Activated T-helper 1 cell treated with Interleukin-2 at 50 U/mL for 16 hours (primary cell): ENCODE measurements at places on chromosomes 7 and 10.

DNA sequence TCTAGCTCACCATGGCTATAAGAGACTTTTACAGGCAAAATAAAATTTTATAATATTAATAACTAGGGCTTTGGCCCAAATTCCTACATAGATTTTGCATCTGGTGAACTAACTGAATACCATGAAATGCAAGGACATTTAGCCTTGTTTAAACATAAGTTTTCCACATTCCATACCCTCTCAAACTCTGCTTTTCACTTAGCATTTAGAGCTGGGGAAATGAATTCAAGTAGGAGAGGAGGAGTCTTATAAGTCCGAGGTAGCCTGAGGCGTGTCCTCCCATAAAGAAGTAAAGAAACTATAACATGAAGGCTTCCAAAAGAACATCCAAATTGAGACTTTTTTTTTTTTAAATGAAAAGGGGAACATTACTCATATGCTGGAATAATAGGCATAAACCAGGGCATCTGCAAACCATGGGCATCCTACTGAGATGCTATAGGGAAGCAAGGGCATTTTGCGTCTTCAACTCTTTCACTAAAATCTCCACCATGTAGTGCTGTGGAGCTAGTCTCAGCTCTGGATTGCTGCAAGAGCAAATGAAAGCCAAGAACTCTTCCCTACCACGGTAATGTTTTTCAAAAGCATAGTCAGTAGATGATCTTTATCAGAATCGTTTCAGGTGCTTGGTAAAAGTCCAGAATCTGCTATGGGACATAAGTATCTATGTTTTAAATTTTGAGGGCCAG, 79.1 kb downstream of the PALS2 start:
- no peak for DNase-seq

DNA sequence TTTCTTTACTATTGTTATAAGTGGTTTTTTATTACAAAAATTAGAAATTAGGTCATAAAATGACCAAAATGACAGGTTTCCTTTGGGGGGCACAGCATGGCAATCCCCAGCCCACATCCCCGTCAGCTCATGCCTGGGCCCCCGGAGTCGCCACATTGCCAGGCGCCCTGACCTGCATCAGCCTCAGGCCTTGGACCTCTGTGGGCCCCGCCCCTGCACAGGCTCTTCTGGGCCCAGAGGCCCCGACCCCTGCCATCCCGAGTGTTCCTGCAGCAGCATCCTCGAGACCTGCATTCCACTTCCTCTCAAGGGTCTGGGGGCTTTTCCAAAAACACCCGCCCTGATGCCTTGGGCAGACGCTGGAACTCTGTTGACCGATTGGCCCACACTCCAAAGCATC, 391.1 kb upstream of the MGMT start:
- no peak for DNase-seq

DNA sequence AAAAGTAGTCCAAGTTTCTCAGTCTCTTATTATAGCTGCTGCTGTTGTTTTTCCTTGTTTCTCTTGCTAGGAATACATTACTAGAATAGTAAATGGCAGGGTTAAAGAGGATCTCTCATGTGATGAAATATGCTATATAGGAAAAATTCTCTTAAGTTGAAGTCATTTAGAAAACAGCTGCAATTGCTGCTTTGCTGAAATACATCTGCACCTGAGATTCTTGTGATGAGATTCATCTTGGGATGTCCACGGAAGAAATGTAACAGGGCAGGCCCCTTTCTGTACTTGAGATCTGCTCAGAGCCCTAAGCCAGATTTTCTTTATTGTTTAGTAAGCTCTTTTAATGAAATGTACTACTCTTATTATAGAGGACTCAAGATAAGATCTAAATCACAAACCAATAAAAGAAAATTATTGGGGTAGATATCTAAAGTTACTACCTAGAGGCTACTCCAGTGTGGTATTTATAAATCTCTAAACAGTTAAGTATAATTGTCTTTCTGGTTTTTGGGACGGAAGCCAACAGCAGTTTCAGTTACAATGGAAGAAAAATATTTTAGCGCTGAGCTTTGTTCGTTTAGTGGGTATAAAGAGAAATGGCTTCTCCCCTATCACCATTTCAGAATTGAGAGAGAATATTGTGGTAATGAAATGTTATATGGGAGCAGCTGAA, 701.5 kb downstream of the KCNMA1 start:
- DNase-seq: no peak

- DNase-seq: no peak
Observed at GRCh38 chr7:138556771-138557484, 96.9 kb downstream of the TRIM24 start.

GRCh38 chr7:12759151-12759550, 71.7 kb downstream of the ARL4A start:
- no peak for DNase-seq

DNA sequence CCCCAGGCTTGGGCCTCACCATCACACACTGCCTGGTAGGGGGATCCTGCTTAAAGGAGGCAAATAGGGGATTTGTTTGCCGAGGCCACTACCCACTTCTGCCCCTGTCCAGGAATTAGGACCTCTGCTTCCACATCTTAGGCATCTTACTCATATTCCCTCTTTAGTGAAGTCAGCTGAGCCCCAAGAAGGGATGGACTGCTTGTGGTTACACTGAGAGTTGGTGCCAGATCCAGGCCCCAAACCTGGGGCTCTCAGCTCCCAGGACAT, 1.6 kb upstream of the GPRIN2 start:
- no peak for DNase-seq

DNA sequence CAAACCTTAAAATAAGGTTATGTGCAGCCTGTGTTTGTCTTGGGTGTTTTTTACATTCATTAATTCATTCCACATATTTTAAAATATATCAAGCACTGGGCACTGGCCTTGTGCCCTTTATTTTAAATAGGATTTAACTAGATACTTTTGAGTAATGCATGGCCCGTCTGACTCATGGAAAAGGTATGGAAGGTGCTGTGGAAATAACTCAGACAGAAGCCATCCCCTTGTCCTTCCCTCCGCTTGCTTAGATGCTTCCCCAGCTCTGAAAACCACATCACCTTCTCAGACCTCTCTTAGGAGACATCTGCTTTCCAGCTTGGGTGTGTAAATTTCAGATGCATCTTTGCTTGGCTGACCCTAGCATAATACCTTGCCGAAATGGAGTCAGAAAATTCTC, 30.5 kb downstream of the SLC18A2 start:
- DNase-seq: no peak

GRCh38 chr7:29612596-29612995, 49.0 kb downstream of the PRR15 start:
- no peak for DNase-seq

DNA sequence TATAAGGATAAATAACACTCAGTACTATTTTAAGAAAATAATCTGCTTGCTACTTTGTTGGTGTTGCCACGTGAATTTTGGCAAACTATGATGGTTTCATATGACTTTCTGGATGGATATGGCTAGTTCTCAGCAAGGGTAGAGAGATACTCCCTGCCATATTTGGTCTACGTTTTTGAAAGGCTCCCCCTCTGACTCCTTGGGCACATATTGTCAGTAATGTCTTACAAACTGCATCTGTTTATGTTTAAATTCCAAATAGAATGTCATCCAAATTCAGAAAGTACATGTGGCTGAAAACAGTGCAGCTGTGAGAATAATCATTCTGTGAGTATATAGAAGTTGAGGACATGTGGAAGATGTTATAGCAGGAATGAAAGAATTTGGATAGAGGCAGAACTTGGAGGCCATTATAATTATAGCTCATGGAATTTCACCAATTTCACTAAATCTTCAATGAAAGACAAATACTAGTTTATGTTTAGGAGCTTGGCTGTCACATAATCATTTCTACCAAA, 107.8 kb downstream of the SRI start:
- DNase-seq: no peak

GRCh38 chr7:35831208-35831607, 30.4 kb downstream of the SEPTIN7 start:
- DNase-seq: no peak

GRCh38 chr7:93678185-93678584, 103.7 kb upstream of the CALCR start:
- DNase-seq: no peak

DNA sequence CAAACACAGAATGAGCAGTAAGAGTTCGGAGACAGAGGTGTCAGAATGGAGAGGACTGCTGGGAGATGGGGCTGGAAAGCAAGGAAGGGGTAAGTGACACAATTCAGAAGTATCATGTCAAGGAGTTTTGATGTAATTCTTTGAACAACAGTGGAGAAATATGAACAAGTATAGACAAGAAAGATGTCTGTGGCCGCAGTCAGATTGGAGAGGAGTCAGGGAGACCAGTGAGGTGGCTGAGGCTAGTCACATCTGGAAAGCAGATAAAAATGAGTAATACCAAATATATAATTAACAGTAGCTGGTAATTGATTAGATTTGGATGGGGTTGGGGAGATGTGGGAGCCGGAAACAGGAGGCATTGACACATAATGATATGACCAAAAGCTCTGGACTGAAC, 540.9 kb downstream of the SUGCT start:
- no peak for DNase-seq

- DNase-seq: no peak
Observed at GRCh38 chr10:91316486-91316885, 93.7 kb upstream of the HECTD2 start.

- no peak for DNase-seq
Observed at GRCh38 chr7:90345595-90346335, 751 bp upstream of the GTPBP10 start.

GRCh38 chr10:129982825-129983224, 18.8 kb upstream of the EBF3 start:
- no peak for DNase-seq

DNA sequence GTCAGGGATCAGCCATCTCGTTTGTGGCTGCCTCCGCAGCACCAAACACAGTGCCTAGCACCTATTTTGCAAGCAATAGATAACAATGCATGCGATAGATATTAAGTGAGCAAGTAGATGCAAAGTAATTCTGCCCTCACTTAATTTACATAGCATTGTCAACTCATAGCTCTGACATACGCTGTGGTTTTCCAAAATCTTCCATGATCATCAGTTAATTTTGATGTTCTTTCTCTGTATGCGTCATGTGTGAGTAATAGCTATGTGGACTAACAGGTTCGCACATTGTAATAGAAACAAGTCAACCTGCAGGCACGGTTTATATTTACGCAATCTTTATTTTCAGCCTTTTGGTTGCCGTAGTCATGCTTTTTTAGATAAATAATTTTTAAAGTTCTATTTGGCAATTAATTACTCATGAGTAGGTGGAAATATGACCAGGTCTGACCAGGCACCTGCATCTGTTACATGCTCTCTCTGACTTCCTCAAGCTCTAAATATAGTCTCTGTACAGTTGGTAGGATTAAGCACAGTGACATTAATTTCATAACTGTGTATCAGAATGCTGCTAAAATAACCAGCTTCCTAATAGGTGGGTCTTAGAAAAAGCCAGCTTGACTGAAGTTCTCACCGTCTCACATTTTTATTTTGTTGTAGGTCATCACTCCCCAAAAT, 13.3 kb downstream of the MAP3K8 start:
- no peak for DNase-seq

GRCh38 chr7:64880322-64881297, 22.5 kb upstream of the ZNF273 start:
- DNase-seq: no peak

DNA sequence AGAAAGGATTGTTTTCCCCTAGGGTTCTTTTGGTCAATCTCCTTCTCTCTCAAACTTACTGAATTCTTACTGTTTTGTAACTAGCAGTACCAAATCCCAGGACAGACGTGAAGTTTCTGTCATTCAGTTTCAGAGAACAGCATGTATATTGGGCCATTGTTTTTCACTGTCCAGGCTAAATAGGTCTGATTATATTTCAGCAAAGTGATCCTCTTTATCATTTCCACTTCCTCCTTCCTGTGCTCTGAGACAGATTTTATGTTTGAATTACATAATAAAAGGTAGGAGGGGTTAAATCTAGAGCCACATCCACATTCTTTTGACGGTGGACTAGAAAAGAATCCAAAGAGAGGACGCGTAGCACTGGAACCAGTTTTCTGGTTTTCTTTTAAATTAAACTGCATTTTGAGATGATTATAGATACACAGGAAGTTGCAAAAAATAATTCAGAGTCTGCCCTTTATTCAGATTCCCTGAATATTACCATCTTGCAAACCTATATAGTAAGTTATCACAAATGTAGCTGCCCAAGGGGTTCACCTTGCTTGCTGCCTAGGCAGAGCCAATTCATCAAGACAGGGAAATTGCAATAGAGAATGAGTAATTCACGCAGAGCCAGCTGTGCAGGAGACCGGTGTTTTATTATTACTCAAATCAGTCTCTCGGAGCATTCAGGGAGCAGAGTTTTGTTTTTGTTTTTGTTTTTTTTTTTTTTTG, 40.1 kb downstream of the AKR1E2 start:
- no peak for DNase-seq

DNA sequence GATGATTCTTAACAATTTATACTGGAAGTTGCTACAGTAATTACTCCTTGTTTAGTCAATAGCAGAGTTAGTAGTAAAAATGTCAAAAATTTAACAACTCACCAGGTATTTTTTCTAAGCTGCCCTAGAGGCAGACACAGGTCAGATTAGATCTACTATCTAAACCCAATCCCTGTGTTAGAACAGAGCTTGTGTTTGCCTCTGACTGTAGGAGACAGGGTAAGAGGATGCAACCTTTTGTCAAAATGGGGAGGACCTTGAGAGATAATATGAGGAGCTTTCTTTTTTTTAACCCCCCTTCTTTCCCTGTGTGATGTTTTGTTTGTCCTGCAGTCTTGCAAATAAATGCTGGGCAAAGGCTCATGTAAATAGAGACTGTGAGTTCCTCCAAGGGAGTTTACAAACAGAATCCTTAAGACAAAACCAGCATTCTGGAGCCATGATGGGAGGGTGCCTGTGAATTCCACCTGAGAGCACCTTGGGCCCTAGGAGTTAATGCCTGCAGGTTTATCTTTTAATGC, 353.1 kb downstream of the GATA3 start:
- DNase-seq: no peak

DNA sequence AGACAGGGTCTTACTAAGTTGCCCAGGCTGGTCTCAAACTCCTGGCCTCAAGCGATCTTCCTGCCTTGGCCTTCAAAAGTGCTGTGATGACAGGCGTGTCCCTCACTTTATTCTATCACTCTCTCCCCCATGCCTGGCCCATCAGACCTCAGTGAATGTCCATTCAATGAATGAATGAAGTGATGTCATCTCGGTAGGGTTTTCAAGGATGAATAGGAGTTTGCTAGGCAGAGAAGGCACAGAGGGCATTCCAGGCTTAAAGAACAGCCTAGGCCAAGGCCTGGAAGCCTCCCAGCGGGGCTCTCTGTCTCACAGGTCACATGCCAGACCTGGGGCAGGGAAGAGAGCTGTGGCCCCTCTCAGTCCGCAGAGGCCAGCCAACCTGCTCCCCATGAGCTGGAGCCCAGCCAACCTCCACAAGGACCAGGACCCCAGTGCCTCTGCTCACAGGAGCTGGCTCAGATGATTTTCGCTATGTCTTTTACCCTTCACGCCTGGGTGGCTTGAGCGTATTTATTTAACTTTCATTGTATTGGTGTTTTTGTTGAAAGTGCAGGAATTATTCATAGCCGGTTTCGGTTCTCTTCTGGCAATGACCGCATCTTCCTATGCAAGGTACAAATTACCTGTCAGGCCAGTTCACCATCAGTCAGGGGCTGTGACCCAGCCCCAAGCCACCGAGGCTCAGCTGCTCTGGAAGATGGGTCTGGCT, 11.8 kb upstream of the TNRC18 start:
- no peak for DNase-seq
